ENCODE measurements at places on chromosomes 5 and 9. TPM values are rescaled to one million over a fixed set of nuclear protein-coding genes. Genes with fewer than 3 reads are reported as not detected.

- H3K4me3 ChIP-seq, result no peak overlapping the region
- no peak for DNase-seq
- H3K27me3 ChIP-seq, result peaks cover 28% of the 10 kb centered on the region
- H3K4me1 ChIP-seq, result peaks cover 2% of the 10 kb centered on the region
These were observed 24.3 kb upstream of the PITX1 start for GRCh38 chr5:135058331-135058732.

GRCh38 chr5:172321593-172321992 is 38.0 kb upstream of the UBTD2 start:
- no peaks in the 10 kb centered on the region for H3K36me3 ChIP-seq
- H3K4me1 ChIP-seq, result peaks cover 8% of the 10 kb centered on the region
- H3K27me3 ChIP-seq, result peaks cover 2% of the 10 kb centered on the region
- H3K27ac ChIP-seq, result no peak overlapping the region
- DNase-seq, result no peak

DNA sequence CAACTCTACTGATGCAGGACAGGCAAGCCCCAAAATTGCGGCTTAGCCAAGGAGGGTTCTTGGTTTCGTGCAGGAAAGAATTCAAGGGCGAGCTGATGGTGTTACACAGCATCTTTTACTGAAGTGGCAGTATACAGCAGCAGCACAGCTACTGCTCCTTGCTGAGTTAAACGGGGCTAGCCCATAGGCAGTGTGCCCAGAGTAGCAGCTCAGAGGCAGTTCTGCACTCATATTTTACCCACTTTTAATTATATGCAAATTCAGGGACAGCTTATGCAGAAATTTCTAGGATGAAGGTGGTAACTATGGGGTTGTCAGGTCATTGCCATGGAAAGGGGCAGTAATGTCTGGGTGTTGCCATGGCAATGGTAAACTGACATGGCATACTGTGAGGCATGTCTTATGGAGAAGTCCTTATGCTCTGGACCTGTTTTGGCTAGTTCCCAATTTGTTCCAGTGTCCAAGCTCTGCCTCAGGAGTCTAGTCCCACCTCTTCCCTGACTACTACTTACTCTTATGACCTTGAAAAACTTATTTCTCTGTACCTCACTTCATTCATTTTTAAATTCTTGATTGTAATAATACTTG is 2.0 kb upstream of the SPINK9 start:
- no peaks in the 10 kb centered on the region for H3K36me3 ChIP-seq
- no peak overlapping the region for H3K4me3 ChIP-seq
- DNase-seq, result no peak
- peaks cover 2% of the 10 kb centered on the region for H3K27me3 ChIP-seq
- H3K27ac ChIP-seq, result no peak overlapping the region

GRCh38 chr5:93236807-93237421 is 344.1 kb downstream of the NR2F1-AS1 start:
- no peak for DNase-seq
- H3K36me3 ChIP-seq, result no peaks in the 10 kb centered on the region
- no peaks in the 10 kb centered on the region for H3K4me1 ChIP-seq
- H3K27me3 ChIP-seq, result no peaks in the 10 kb centered on the region

DNA sequence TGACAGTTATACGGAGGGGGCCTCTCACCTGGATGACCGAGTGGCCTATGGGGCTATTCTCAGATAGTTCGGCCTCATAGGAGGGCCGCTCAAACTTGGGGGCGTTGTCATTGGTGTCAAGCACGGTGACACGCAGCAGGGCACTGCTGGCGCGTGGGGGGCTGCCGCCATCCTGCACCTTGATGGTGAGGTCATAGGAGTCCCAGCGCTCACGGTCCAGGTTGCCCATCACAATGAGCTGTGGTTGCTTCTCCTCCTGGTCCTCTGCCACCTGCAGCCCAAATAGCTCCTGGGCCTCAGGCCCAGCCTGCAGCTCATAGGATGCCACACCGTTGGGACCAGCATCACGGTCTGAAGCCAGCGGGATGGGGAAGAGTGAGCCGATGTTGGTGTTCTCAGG is 9.7 kb downstream of the PCDH1 start:
- no peak overlapping the region for H3K27ac ChIP-seq
- H3K36me3 ChIP-seq, result no peaks in the 10 kb centered on the region
- H3K4me1 ChIP-seq, result peaks cover 5% of the 10 kb centered on the region

- H3K4me1 ChIP-seq, result peaks cover 25% of the 10 kb centered on the region
- DNase-seq, result no peak
- H3K27ac ChIP-seq, result no peak overlapping the region
- H3K36me3 ChIP-seq, result peaks cover 12% of the 10 kb centered on the region
- H3K27me3 ChIP-seq, result no peaks in the 10 kb centered on the region
These were observed 10.9 kb downstream of the RALGDS start for GRCh38 chr9:133109931-133110650.

DNA sequence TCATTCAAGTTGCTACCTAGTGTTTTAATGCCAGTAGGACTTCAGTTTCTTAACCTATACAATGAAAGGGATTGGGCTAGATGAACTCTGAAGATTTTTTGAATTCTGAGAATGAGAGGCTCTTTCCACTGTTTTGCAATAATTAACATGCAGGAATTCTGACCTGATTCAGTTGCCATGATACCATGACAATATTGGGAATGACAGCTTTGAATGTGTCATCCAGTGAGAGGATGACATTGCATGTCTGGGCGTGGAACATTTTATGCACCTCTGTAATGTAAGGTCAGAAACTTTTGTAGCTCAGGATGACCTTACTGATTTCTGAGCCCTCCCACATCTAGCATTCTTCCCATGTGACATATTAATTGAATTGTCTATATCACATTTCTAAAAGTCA is 30.6 kb upstream of the SPINK5 start:
- no peaks in the 10 kb centered on the region for H3K4me1 ChIP-seq
- H3K27me3 ChIP-seq, result no peaks in the 10 kb centered on the region
- no peak overlapping the region for H3K27ac ChIP-seq
- DNase-seq, result no peak
- no peak overlapping the region for H3K4me3 ChIP-seq

DNA sequence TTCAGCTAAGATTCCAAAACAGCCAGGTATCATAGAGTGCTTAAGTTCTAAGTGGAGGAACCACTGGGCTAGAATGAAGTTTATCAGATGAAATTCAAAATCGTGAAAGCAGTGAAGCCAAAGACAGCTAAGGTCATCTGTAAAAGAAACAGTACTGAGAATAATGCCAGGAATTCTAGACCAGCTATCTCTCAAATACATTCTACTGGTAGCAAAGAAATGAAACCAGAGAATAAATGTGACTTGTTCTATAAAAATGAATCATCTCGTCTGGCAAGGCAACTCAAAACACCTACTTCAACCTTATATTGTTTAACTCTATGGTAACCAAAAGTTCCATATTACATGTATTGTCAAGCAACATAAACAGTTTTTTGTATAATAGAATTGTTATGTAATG is 51.3 kb upstream of the RGMB start:
- no peak overlapping the region for H3K27ac ChIP-seq
- H3K36me3 ChIP-seq, result no peaks in the 10 kb centered on the region
- no peaks in the 10 kb centered on the region for H3K4me1 ChIP-seq
- H3K4me3 ChIP-seq, result no peak overlapping the region

DNA sequence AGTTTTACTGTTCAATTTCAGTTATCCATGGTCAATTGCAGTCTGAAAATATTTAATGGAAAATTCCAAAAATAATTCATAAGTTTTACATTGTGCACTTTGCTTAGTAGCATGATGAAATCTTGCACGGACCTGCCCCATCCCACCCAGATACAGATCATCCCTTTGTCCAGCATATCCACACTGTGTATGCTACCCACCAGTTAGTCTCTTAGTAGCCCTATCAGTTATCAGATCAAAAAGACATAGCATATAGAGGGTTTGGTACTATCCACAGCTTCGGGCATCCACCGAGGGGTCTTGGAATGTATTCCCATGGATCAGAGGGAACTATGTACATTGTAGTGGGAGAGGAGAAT is 97.7 kb downstream of the SLC44A1 start:
- H3K4me1 ChIP-seq, result peaks cover 17% of the 10 kb centered on the region
- H3K36me3 ChIP-seq, result peaks cover 7% of the 10 kb centered on the region
- no peak for DNase-seq
- peak overlapping the region; percentile 79 for H3K4me3 ChIP-seq

DNA sequence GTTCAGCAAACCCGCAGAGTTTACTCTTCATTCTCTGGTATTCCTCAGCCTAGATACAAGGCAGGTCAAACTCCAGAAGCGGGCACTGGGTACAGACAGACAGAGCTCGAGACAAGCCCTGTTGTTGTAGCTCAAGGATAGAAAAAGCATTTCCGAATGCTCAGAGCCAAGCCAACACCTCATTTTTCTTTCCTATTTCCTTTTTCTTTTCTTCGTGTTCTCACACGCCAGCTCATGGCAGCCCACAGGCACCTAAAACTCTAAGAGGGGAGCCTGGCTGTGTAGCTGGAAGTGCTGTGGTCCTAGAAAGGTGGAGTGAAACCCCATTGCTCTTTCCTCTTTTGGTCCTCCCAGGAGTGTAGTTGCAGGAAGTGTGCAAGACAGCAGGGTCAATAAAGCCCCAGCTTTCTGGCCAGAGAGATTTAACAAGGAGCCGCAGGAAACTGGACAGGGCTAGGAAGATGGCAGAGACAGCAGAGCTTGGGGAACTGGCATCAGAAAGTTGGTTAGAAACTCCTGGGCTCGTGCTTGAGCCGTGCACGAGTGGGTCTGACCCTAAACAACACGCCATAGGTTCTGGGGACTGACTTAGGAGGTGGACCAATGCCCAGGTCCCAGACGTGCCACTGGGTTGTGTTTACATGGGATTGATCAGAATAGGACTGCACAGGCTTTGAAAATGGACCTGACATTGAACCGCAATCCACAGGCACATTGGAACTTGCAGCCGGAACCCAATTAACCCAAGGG is 41.6 kb downstream of the ADAMTS2 start:
- no peaks in the 10 kb centered on the region for H3K27me3 ChIP-seq
- H3K36me3 ChIP-seq, result no peaks in the 10 kb centered on the region
- H3K4me3 ChIP-seq, result no peak overlapping the region
- H3K27ac ChIP-seq, result no peak overlapping the region

DNA sequence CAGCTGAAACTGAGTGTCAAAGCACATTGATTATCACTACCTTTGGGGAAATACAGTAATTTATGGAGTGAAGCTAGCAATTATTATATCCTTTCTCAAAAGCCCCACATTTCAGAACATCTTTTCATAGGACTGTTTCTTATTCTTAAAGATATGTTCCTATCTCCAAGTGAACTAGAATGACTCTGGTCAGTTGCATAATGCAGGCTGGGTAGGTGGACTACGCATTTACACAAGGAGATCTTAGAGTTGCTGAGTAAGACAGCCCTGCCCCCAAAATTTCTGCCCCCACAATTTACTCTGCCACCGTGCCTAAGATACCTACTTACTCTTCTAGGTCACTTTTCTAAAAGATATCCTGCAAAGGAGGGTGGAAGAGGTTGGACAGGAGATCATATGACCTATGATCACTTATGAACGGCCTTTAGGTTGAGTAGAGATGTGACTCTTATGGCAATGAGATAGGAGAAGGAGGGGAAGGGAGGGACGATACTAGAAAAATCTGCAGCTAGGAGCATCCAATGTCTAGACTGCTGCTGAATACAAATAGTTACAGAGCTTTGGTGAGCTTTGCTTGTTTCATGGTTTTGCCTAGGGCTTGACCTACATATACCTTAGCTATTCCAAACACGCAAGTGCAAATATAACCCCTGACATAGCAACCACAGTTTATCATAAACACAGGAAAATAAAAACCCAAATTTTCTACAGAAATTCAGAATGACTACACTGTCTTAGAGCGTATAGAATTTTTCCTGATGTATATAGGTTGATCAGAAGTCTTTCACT is 121.7 kb downstream of the GLIS3 start:
- H3K36me3 ChIP-seq, result no peaks in the 10 kb centered on the region
- H3K4me1 ChIP-seq, result no peaks in the 10 kb centered on the region
- no peak overlapping the region for H3K27ac ChIP-seq

DNA sequence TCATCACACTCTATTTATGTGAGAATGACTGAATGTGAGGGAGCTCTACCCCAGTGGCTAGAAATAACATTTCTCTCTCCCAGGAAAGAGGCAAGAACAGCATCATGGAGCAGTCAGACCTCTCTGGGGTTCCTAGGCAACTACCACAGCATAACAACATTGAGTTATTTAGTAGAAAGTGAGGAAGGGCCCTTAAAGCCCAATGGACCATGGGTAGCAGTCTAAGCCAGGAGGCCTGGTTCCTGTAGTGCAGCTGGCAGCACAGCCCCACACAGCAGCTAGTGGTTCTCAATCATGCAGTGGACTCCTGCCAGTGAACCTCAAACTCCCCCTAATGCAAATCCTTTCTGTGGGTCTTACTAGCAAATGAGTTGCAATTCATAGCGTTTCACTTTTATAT is 55.3 kb downstream of the SPEF2 start:
- H3K4me3 ChIP-seq, result peak overlapping the region; percentile 66
- peaks cover 51% of the 10 kb centered on the region for H3K4me1 ChIP-seq
- no peaks in the 10 kb centered on the region for H3K27me3 ChIP-seq

- peaks cover 18% of the 10 kb centered on the region for H3K4me1 ChIP-seq
- DNase-seq, result no peak
- no peak overlapping the region for H3K4me3 ChIP-seq
- peaks cover 10% of the 10 kb centered on the region for H3K27me3 ChIP-seq
- no peak overlapping the region for H3K27ac ChIP-seq
- peaks cover 8% of the 10 kb centered on the region for H3K36me3 ChIP-seq
These were observed 98.7 kb downstream of the ZNF462 start for GRCh38 chr9:106961623-106962022.

- H3K4me1 ChIP-seq, result no peaks in the 10 kb centered on the region
- no peak for DNase-seq
- no peaks in the 10 kb centered on the region for H3K27me3 ChIP-seq
- peaks cover 11% of the 10 kb centered on the region for H3K36me3 ChIP-seq
- H3K27ac ChIP-seq, result no peak overlapping the region
These were observed 143.4 kb downstream of the GDNF start for GRCh38 chr5:37696190-37697021.

- no peaks in the 10 kb centered on the region for H3K27me3 ChIP-seq
- H3K27ac ChIP-seq, result no peak overlapping the region
- no peak overlapping the region for H3K4me3 ChIP-seq
- H3K4me1 ChIP-seq, result no peaks in the 10 kb centered on the region
- no peaks in the 10 kb centered on the region for H3K36me3 ChIP-seq
These were observed 508.7 kb upstream of the GRAMD2B start for GRCh38 chr5:125914471-125914870.

GLDC gene
- total RNA-seq, result not detected

CBY3 gene
- total RNA-seq, result 0.40 TPM

EGFL7 gene
- total RNA-seq, result 1.00 TPM

LIX1 gene
- total RNA-seq, result not detected

NEURL1B gene
- total RNA-seq, result 3.0 TPM

APBA1 gene
- total RNA-seq, result 0.11 TPM

ABO gene
- total RNA-seq, result not detected

ZNF618 gene
- 0.60 TPM for total RNA-seq
